ENCODE measurements at places on chromosomes 3 and 15.

- DNase-seq: no peak
Measured at GRCh38 chr15:91184441-91184840, 84.4 kb downstream of the SV2B start.

- DNase-seq: no peak
Measured at GRCh38 chr15:81270781-81271491, 53.0 kb downstream of the STARD5 start.

DNA sequence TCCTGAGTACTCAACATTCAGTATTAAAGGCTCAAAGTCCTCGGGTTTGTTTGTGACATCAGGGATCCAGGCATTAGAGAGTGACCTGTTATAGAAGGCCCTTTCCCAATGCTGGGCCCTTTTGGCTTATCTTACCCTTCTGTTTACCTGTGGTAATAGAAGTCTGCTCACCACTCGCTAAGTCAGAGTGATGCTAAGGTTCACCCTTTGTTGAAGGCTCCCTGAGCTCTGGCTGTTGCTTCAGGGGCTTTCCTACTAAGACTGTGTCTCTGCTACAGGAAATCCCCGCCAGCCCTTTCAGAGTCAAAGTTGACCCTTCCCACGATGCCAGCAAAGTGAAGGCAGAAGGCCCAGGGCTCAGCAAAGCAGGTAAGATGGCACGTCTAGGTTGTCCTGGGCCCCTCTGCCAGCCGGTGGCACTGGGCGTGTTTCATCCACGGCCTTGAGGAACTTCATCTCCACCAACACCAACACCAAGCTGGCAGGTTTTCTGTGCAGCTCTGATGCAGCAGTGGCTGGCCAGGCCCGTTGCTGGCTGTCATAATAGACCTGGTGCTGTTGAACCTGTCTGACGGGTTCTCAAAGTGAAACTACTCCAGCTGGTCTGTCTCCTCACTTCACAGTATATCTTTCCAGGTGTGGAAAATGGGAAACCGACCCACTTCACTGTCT, 99.1 kb downstream of the DNASE1L3 start:
- DNase-seq: peak; percentile 38

GRCh38 chr15:63918317-63918672, 84.5 kb upstream of the HERC1 start:
- no peak for DNase-seq

DNA sequence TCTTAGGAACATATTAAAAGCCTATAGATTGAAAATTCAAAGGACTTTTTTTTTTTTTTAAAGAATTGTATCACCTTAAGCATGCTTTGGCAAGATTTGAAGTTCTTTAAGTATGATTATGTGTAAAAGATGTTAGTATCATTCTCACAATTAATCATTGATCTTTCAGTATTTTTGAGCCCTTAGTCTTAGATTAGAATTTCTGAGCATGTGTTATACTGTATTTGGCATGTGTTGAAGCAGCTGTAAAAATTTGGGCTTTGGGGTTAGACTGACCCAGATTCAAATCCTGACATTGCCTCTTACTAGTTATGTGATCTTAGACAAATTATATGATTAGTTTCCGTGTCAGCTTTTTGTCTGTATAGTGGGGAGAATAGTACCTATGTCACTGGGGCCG, 6.3 kb downstream of the OXSR1 start:
- DNase-seq: no peak

- DNase-seq: no peak
Measured at GRCh38 chr3:4833471-4833870, 145.8 kb upstream of the BHLHE40 start.

GRCh38 chr3:188749830-188750229, 421.9 kb upstream of the TPRG1 start:
- DNase-seq: no peak

DNA sequence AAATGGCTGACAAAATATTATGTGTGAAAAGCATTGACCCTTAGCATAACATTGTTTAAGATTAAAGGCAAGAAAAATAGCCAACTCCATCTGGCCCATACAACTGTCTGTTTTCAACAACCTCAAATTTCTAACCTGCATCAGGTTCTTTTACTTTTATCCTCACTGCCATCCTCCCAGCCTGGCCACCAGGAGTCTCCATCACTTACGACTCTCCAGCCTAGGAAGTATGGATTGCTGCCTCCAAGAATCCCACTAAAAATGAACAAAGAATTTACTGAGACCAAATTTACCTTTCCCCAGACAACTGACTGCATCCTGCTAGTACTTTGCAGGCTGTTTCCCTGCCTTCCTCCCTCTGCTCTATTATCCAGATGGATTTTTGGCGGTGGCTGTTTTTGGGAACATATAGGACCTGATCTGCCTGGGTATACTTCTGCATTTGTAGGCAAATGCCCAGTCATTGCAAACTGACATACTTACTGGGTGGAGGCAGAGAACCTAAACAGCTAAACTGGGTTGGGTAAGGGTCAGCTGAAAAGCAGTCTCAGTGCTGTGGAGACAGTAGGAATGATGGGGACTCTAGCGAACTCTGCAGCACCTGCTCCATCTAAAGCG, 144.2 kb downstream of the GHSR start:
- DNase-seq: no peak

- no peak for DNase-seq
Measured at GRCh38 chr3:197889204-197889930, 60.6 kb upstream of the RPL35A start.

GRCh38 chr3:52800079-52800478, 5.5 kb downstream of the ITIH3 start:
- DNase-seq: no peak

GRCh38 chr15:86663304-86663703, 583.6 kb downstream of the AGBL1 start:
- no peak for DNase-seq

DNA sequence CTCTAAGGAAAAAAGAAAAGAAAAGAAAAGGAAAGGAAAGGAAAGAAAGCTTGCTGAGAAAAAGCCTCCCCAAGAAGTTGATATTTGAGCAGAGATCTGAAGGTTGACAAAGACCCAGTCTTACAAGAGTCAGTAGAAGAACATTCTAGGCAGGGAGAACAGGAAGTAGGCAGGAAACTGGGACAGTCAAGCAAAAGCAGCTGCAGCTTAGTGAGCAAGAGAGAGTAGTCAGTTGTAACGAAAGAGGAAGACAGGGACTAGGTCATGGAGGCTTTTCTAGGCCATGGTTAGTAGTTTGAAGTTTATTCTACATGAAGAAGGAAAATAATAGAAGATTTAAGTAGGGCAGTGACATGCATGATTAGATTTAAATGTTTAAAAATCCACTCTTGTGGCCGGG, 31.8 kb upstream of the KLHL6 start:
- DNase-seq: no peak

DNA sequence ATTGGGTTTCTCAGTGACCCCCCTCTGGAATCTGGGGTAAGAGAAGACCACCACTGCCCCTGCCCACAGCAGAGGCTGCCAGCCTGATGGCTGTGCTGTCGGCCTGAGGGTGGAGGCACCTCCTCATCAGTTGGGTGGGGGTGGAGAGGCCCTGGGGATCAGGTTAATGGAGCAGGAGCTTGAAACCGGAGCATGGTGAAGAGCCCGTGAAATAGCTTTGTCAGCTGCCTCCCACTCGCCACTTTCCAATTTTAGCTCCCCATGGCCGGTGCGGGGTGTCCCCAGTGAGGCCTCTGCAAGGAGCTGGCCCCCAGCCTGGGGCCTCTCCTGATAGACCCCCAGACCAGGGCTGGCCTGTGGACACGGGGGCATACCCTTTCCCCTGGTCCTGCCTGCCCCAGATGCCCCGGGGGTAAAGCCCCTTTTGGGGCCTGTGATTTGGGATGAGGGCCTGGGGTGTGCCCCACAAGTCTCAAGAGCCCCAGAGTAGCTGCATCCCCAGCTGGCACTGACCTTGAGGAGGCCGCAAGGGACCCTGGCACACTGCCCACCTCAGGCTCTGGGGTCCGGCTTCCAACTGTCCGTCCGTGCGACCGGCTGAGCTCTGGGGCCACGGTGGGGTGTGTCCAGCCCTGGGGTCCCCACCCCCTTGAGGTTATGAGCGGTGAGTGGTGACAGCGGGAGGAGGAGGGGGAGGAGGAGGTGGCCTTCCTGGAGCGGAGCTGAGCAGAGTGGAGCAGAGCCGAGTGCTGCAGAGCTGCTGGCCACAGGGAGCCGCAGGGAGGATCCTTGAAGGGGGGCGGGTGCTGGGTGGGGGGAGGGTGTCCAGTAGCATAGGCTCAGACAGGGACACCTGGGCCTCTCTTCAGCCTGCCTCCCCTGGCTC, at the start of gene HHATL:
Gene HHATL (minus strand): TSS at position 733 of the 886 bp plus-strand sequence. CDS start 1,972 bp downstream, outside the sequence.
- no peak for DNase-seq

DNA sequence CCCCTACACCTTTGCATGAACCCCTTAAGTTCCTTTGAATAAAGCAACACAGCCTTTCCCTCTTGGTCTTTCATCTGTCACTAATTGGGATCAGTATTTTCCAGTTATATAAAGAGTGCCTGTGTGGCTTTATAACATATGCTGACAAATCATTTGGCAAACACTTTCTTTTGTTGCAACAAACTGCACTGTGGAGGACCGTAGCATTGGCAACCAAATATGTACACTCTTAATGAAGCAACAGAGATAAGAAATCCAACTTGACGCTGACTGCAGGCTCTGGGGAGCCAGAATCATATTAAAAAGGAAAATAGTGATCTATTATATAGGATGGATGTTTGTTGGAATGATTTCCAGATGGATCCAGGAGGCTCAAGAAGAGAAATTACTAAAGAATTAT, 120.1 kb upstream of the PRICKLE2 start:
- DNase-seq: no peak

- DNase-seq: no peak
Measured at GRCh38 chr15:51460796-51461195, 119.3 kb downstream of the GLDN start.

GRCh38 chr15:40354408-40355171, 3.4 kb upstream of the DISP2 start:
- DNase-seq: no peak
